Activated CD4-positive, alpha-beta T cell treated with anti-CD3 and anti-CD28 coated beads, Interleukin-2, amount 10 ng/mL, durations not matched to agents 24 days and 14 days (primary cell): ENCODE measurements at places on chromosomes 1 and 21. TPM values are rescaled to one million over a fixed set of nuclear protein-coding genes. Genes with fewer than 3 reads are reported as not detected.
A peak's percentile ranks its signal among the peaks of the same experiment; 100 is the strongest.

GRCh38 chr21:27168084-27168483 is 201.2 kb upstream of the ADAMTS5 start:
- no peak overlapping the region for H3K27ac ChIP-seq
- no peak for DNase-seq
- no peaks in the 10 kb centered on the region for H3K36me3 ChIP-seq
- H3K4me3 ChIP-seq: no peak overlapping the region
- no peaks in the 10 kb centered on the region for H3K4me1 ChIP-seq

- peaks cover 15% of the 10 kb centered on the region for H3K4me1 ChIP-seq
- no peaks in the 10 kb centered on the region for H3K27me3 ChIP-seq
- peaks cover 2% of the 10 kb centered on the region for H3K36me3 ChIP-seq
- DNase-seq: no peak
- no peak overlapping the region for H3K4me3 ChIP-seq
These were observed 218.7 kb upstream of the FGGY start for GRCh38 chr1:59078070-59078800.

- peak overlapping the region; percentile 53 for H3K4me3 ChIP-seq
- DNase-seq: peak; percentile 66
- peaks cover 48% of the 10 kb centered on the region for H3K4me1 ChIP-seq
- peaks cover 12% of the 10 kb centered on the region for H3K27me3 ChIP-seq
- no peaks in the 10 kb centered on the region for H3K36me3 ChIP-seq
These were observed 27.3 kb upstream of the BCAR3 start for GRCh38 chr1:93708734-93709481.

- peak within 1 kb of the TSS; percentile 87 for H3K4me3 ChIP-seq
- peak; percentile 93 for DNase-seq
- peak within 1 kb of the TSS; percentile 97 for H3K27ac ChIP-seq
These were observed at the start of gene HENMT1 for GRCh38 chr1:108661030-108661609. HENMT1 (minus strand) TSS chr1:108661093; CDS start chr1:108659884, 1,209 bp downstream.

GRCh38 chr1:78231477-78231876 is 185.7 kb downstream of the GIPC2 start:
- H3K36me3 ChIP-seq: no peaks in the 10 kb centered on the region
- no peak for DNase-seq
- H3K27me3 ChIP-seq: peaks cover 2% of the 10 kb centered on the region
- H3K4me1 ChIP-seq: no peaks in the 10 kb centered on the region

DNA sequence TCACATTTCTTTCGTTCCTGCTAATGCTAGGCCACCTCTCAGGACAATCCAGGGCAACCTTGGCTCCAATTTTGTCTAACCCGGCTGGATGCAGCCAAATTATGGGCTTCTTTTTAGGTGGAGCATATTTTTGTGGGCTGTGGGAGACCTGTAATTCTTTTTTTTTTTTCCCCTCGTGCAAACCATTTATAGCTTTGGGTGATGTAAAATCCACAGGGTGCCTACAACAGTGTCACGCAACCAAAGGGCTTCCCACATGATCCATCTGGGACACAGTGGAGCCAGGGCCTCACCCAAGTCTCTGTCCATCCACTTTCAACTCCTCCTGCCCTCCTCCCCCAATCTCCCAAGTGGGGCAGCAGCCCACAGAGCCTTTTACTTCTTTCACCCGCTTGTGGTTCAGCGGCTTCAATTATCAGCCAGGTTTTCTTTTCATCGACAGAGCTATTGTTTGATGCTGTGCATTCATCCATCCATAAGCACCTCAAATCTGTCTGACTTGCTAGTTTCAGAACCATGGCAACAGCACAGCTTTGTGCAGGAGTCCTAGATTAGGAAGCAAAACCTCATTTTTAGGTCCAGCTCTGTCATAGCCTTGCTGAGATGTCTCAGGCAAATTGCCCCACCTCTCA is 10.0 kb upstream of the OVAAL start:
- H3K27me3 ChIP-seq: peaks cover 2% of the 10 kb centered on the region
- no peak overlapping the region for H3K4me3 ChIP-seq
- no peaks in the 10 kb centered on the region for H3K36me3 ChIP-seq
- no peak for DNase-seq

DNA sequence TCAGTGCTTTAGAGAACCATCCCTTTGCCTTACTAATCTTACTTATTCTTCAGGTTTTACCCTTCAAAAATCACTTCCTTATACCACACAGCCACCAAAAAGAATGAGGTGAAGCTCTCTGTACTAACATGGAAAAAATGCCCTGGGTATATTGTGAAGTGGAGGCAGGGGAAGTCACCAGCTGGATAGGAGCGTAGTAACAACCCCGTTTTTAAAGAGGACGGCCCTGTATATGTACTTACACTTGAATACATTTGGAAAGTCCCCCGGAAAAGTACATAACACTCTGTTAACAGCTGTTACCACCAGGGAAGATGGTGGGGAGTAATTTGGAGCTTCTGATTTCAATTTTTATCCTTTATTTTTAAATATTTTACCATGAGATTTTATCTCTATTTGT is 28.2 kb upstream of the KHDRBS1 start:
- peaks cover 51% of the 10 kb centered on the region for H3K4me1 ChIP-seq
- peak overlapping the region; percentile 95 for H3K27ac ChIP-seq
- H3K4me3 ChIP-seq: peak overlapping the region; percentile 71
- H3K27me3 ChIP-seq: no peaks in the 10 kb centered on the region

- H3K36me3 ChIP-seq: no peaks in the 10 kb centered on the region
- no peak overlapping the region for H3K4me3 ChIP-seq
- no peak overlapping the region for H3K27ac ChIP-seq
- no peak for DNase-seq
These were observed 43.5 kb downstream of the RIMS3 start for GRCh38 chr1:40621821-40622450.

GRCh38 chr1:33578557-33579448 is 106.4 kb downstream of the ZSCAN20 start:
- no peak overlapping the region for H3K27ac ChIP-seq
- no peaks in the 10 kb centered on the region for H3K4me1 ChIP-seq
- no peak overlapping the region for H3K4me3 ChIP-seq
- no peak for DNase-seq

- no peak for DNase-seq
- H3K27me3 ChIP-seq: no peaks in the 10 kb centered on the region
- H3K4me1 ChIP-seq: peaks cover 22% of the 10 kb centered on the region
- no peak overlapping the region for H3K27ac ChIP-seq
- no peaks in the 10 kb centered on the region for H3K36me3 ChIP-seq
- no peak overlapping the region for H3K4me3 ChIP-seq
These were observed 44.2 kb upstream of the ZNF326 start for GRCh38 chr1:89950703-89951102.

DNA sequence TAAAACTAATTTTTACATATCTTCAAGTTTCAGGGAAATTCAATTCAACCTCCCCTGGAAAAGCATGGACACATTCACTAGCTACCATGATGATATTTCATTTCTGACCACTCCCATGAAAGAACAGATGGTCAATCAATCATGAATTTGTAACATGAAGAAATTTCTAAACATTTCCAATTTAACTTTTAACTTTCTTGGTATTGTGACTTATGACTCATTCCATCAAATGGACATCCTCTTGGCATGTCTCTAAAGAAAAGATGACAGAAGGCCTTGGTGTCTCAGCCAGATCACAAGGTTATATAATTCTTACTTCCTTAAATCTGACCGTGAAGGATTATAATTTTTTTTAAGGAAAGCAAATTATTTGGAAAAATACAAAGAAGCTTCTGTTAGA is 10.5 kb upstream of the MCOLN3 start:
- no peak for DNase-seq
- peaks cover 32% of the 10 kb centered on the region for H3K27me3 ChIP-seq
- no peaks in the 10 kb centered on the region for H3K36me3 ChIP-seq
- no peak overlapping the region for H3K27ac ChIP-seq

- H3K4me3 ChIP-seq: no peak overlapping the region
- no peaks in the 10 kb centered on the region for H3K36me3 ChIP-seq
These were observed 19.9 kb downstream of the SOX13 start for GRCh38 chr1:204092632-204093420.

DNA sequence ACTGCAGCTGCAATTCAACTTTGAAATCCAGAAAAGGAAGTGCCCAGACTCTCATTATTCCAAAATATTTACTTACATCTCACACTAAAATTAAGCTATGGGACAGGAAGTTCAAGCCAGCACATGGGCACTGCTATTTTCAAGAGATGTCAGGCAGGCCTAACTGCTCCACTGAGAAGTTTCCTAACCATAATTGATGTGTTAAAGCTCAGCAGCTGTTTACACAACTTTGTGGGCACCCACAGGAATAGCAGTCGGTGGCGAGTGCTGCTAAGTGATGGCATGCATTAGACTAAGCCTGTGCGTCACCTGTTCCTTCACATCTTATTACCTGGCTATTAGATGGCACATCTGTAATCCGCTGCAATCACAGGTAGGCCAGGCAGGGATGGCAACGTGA is 303.3 kb upstream of the DAB1 start:
- no peaks in the 10 kb centered on the region for H3K4me1 ChIP-seq
- H3K4me3 ChIP-seq: no peak overlapping the region
- no peak overlapping the region for H3K27ac ChIP-seq
- no peaks in the 10 kb centered on the region for H3K36me3 ChIP-seq
- no peak for DNase-seq

DNA sequence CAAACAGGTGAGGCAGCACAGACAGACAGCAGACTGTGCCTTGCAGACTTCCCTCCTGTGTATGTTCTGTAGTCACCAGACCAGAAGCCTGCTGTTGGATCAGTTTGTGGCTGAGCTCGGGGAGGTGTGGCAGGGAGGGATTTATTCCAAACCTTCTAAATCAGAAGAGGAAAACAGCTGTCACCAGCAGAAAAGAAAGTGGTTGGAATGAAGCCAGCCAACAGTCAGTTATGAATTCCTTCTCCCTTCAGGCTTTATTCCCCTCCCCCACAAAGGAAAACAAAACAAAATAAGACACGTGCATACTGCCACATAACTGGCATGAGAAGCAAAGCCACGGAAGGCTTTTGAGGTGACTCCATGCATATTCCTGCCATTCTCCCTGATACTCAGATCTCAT is 19.0 kb upstream of the PIGV start:
- peaks cover 78% of the 10 kb centered on the region for H3K36me3 ChIP-seq
- peaks cover 31% of the 10 kb centered on the region for H3K4me1 ChIP-seq
- no peaks in the 10 kb centered on the region for H3K27me3 ChIP-seq
- no peak overlapping the region for H3K4me3 ChIP-seq
- peak overlapping the region; percentile 62 for H3K27ac ChIP-seq

DNA sequence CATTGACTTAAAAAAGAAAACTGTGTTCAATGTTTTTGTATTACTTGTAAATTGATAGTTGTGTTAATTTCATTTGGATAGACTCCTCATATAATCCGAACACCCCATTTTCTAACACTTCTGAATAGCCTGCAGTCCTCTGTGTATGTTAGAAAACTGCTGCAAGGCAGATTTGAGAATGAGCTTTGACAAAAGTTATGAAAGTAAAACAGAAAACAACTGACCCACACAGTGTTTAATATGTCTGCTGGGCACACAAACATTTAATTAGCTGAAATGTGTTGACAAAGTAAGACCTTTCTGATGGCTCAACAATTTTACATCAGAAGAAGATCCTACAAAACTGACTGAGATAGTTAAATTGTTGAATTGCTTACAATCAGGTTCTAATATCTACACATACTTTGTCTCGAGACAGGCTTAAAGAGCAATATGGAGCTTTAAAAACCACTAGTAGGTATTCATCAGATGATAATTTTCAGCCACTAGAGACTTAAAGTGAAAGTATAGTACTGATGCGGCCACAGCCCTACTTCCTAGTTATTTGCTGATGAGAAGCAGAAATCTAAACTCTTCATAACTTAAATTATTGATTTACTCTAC is 40.0 kb upstream of the PRMT6 start:
- H3K4me1 ChIP-seq: no peaks in the 10 kb centered on the region
- H3K36me3 ChIP-seq: no peaks in the 10 kb centered on the region
- H3K27ac ChIP-seq: no peak overlapping the region

- DNase-seq: no peak
- peak overlapping the region; percentile 52 for H3K27ac ChIP-seq
- no peaks in the 10 kb centered on the region for H3K27me3 ChIP-seq
- no peak overlapping the region for H3K4me3 ChIP-seq
- H3K36me3 ChIP-seq: peaks cover 15% of the 10 kb centered on the region
These were observed 27.9 kb downstream of the EDARADD start for GRCh38 chr1:236421850-236422516.

GRCh38 chr1:221025501-221025900 is 146.3 kb downstream of the HLX start:
- no peaks in the 10 kb centered on the region for H3K27me3 ChIP-seq
- no peaks in the 10 kb centered on the region for H3K4me1 ChIP-seq
- no peaks in the 10 kb centered on the region for H3K36me3 ChIP-seq
- H3K4me3 ChIP-seq: no peak overlapping the region
- no peak for DNase-seq

DNA sequence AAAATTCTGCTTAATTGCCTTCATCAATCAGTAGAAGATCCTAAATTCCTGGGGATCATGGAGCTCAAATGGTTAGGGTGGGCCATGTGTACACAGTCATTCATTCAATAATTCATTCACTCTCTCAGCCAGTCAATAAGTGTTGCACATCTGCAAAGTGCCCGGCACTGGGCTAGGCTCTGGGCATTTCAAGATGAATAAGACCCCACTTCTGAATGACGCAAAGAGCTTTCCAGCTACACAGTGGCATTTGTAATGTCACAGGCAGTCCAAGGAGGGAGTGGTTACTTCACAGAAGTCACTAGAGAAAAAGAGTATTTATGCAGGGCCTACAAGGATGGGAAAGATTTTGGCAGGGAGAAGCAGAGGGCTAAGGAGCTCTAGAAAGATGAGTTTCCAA is 93.2 kb downstream of the KCNJ15 start:
- peak overlapping the region; percentile 88 for H3K27ac ChIP-seq
- H3K36me3 ChIP-seq: no peaks in the 10 kb centered on the region

GRCh38 chr1:44305962-44306422 is 49.1 kb downstream of the ERI3 start:
- peaks cover 38% of the 10 kb centered on the region for H3K4me1 ChIP-seq
- peak overlapping the region; percentile 66 for H3K4me3 ChIP-seq
- H3K27me3 ChIP-seq: no peaks in the 10 kb centered on the region
- peaks cover 60% of the 10 kb centered on the region for H3K36me3 ChIP-seq
- DNase-seq: peak; percentile 83
- peak overlapping the region; percentile 88 for H3K27ac ChIP-seq

GRCh38 chr1:160567858-160568682 is 11.2 kb downstream of the CD84 start:
- no peaks in the 10 kb centered on the region for H3K27me3 ChIP-seq
- peaks cover 57% of the 10 kb centered on the region for H3K36me3 ChIP-seq
- peak overlapping the region; percentile 68 for H3K4me3 ChIP-seq
- H3K27ac ChIP-seq: peak overlapping the region; percentile 98

- H3K27ac ChIP-seq: no peak overlapping the region
- no peak overlapping the region for H3K4me3 ChIP-seq
- no peak for DNase-seq
- no peaks in the 10 kb centered on the region for H3K36me3 ChIP-seq
- peaks cover 42% of the 10 kb centered on the region for H3K27me3 ChIP-seq
These were observed 7.2 kb upstream of the HHAT start for GRCh38 chr1:210321552-210321951.

AGMAT gene
- 31.0 and 31.5 TPM in 2 replicates for total RNA-seq

SAMSN1 gene
- 86.4 and 92.7 TPM in 2 replicates for total RNA-seq

VANGL2 gene
- total RNA-seq: 0.02 and 0.05 TPM in 2 replicates

KRTAP22-2 gene
- total RNA-seq: not detected in 2 replicates

FOXO6 gene
- not detected in 2 replicates for total RNA-seq

NPHS2 gene
- total RNA-seq: not detected in 2 replicates

SH2D1B gene
- total RNA-seq: not detected in 2 replicates

PTGFR gene
- not detected in 2 replicates for total RNA-seq
